ENCODE measurements at places on chromosomes 4 and X.

DNA sequence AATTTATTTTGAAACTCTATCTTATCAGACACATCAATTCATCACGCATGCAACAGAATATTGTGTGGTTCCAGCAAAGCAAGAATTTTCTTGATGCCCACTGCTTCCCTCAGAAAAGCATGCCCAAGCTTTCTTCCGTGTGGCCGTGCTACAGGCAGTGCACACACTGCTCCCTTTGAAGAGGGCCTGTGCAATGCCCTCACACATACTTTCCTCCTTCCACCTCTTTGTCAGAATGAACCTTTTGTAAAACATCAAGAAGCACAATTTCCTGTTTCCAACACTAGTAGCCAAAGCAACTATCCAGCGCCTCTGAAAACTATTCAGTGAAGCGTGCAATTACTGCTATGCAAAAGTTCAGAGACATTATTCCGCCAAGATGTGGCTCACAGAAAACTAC lies 201.7 kb downstream of the NLGN4X start:
- no peak for DNase-seq

DNA sequence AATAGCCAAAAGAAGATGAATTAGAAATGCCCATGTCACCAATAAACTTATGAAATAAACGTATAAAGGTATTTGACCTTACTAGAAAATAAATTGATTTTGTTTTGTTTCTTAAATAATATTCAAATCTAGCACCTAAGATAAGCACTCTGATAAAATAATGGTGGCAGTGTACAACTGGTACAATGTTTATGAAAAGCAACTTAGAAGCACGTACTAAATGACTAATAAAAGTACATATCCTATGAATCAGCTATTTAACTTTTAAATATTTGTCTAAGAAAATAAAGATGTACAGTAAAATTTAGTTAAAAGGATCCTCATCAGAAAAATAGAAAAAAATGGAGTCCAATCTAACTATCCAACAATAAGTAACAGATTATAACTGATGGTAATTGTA lies 6.7 kb downstream of the MANBA start:
- DNase-seq = no peak

DNA sequence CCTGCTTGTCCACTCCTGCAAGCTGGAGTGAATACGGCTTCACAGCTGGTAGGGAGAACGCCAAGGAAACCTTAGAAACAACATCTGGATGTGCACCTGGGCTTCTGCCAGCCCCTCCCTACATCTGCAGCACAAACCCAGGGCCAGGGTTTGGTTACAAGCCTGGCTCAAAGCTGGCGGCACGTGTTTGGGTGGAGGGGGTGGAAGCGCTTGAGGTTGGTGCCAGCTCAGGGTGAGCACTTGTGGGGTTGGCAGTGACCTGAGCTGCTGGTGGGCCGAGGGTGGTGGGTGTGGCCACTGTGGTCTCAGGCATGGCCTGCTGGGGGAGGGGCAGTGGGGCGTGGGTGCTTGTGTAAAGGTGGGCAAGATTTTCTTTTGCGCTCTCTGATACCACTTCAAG lies 15.6 kb downstream of the ELF4 start:
- DNase-seq = no peak

- no peak for DNase-seq
Observed at GRCh38 chrX:71991164-71991563, 80.5 kb downstream of the NHSL2 start.

DNA sequence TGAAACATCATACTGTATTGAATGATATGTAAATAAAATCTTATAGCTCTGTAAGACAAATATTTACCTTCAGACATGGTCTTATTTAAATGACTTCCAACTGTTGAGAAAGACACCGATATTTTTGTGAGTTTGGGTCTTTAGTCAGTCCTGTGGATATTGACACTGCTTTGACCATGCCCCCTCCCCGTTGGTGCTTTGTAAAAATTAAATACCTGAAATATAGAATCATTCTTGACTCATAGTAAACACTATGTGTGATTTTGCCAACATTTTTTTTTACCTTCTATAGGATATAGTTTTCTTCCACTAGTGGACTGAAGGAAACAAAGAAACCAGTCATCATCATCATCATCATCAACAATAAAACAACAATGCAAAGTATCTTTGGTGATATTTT lies 114.3 kb upstream of the HS3ST1 start:
- DNase-seq = no peak

GRCh38 chrX:148698221-148698620 lies 197.8 kb downstream of the AFF2 start:
- no peak for DNase-seq

GRCh38 chr4:1022739-1023066 lies 11.3 kb downstream of the FGFRL1 start:
- no peak for DNase-seq

DNA sequence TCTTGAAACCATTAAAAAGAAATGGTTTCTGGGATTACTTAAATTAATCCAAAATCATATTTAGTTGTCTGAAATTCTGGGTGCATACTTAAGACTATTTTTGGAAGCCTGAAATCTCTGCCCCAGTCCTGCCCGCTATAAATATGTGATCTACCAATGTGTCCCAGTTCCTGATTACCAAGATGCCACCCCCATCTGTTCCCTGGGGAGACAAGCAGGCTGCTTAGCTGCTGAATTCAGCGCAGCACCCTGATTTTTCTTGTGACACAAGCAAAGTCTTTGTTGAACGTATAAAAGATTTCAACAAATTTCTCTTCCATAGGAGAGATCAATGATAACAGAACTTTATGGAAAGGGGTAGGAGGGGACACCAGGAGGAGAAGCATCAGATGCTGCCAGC lies 100.6 kb upstream of the PRPS2 start:
- no peak for DNase-seq

DNA sequence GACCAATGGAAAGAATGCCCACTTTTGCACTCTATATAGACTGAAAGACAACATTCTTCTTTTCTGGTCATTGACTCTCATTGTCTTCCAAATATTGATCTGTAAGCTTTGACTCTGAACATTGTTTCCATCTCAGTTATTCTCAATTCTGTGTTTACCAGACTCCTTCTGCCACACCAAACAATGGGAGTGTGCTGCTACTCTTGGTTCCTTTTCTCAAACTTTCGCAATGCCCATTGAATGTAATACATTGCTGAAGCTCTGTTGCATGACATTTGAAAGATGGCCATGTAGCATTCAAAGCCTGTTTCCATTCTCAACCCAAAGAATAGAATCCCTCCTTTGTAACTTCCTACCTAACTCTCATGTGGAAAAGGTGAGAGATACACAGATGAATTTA lies 136.2 kb downstream of the BTC start:
- no peak for DNase-seq

GRCh38 chrX:72634331-72634730 lies 61.7 kb upstream of the HDAC8 start:
- DNase-seq = no peak

All from activated CD4-positive, CD25-positive, alpha-beta regulatory T cell treated with anti-CD3 and anti-CD28 coated beads, Interleukin-2, amount 50 U/mL, for 72 hours (primary cell).